ENCODE measurements at places on chromosomes 13 and 19.

DNA sequence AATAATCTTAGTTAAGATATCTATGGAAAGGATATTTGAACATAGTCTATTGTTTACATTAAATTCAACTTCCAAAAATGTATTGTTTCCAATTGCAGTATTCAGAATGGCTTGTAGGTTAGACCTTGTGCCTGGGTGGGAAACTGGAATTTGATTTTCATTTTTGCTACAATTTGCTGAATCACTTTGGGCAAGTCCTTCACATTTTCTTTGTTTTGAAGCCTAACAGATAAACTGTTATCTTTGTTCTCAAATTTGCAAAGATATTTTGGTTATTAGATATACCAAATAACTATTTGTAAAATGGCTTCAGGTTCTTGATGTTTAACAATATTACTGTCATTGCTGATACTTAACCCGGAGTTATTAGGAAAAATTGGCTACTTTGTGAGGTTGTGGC, 82.6 kb downstream of the WDFY2 start:
- no peak for DNase-seq

- DNase-seq = no peak
Observed at GRCh38 chr13:58187881-58188280, 556.3 kb downstream of the PCDH17 start.

GRCh38 chr19:57263244-57263741, 17.0 kb upstream of the ZNF460 start:
- DNase-seq = no peak

- DNase-seq = no peak
Observed at GRCh38 chr13:76516013-76516412, 370.2 kb downstream of the KCTD12 start.

DNA sequence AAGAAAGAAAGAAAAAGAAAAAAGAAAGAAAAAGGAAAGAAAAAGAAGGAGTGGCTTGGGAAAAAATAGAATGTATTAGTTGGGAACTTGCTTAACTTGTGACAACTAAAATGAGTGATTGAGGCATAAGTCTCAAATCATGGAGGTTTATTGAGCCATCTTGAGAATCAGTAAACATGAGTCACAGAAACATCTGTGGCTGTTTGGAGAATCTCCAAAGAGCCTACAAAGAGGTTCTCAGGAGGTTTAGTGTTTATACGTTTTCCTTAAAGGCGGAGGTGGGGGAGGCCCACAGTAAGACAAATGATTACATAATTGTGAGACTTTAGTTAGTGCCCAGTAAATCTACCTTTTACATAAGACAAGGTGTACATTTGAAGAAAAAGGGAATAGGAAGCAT, 38.6 kb downstream of the WDR87 start:
- no peak for DNase-seq

- DNase-seq = no peak
Observed at GRCh38 chr19:18649371-18650020, 12.7 kb downstream of the KLHL26 start.

DNA sequence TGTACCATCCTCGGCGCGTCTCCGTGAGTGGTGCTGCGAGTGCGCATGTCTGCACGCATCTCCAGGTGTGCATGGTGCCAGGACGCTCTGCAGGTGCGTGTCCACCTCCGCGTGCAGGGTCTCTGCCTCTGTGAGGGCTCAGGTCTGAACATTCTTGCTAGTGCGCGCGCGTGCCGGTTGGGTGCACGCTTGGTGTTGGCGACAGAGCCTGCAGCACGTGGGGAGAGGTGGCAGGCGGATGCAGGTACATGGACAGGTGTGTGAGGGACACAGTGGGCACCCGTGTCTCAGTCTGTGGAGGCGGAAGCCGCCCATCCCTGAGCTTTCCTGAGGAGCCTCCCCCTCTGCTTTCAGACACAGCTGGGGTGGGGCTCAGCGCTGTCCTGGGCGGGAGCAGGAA, 4.9 kb upstream of the OR10H2 start:
- no peak for DNase-seq

DNA sequence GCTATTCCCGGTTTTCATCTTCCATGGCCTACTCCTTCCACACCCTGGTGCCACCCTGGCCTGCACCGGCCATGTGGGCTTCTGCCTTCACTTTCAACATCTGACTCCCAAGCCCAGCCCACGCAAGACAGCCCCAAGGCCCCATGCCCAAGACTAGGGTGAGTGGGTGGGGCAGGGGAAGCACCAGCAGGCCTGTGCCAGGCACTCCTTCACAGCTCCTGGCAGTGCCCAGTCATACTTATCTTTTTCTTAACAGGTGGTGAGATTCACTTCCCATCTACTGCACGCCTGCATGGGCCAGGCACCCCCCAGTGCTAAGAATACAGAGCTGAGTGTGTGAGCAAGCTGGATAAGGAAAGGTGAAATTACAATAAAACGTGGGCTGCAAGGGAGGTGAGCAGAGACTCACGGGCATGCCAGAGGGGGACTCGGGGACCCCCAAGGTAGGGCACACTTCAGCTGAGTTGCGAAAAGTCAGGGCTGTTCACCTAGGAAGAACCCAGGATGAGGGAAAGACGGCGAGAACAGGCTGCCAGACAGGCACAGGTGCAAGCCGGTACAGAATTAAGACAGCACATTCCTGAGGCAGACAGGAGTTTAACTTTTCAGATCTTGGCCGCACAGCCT, 55.7 kb downstream of the COL4A1 start:
- no peak for DNase-seq

GRCh38 chr19:43743059-43743458, 11.7 kb downstream of the SMG9 start:
- DNase-seq = no peak

DNA sequence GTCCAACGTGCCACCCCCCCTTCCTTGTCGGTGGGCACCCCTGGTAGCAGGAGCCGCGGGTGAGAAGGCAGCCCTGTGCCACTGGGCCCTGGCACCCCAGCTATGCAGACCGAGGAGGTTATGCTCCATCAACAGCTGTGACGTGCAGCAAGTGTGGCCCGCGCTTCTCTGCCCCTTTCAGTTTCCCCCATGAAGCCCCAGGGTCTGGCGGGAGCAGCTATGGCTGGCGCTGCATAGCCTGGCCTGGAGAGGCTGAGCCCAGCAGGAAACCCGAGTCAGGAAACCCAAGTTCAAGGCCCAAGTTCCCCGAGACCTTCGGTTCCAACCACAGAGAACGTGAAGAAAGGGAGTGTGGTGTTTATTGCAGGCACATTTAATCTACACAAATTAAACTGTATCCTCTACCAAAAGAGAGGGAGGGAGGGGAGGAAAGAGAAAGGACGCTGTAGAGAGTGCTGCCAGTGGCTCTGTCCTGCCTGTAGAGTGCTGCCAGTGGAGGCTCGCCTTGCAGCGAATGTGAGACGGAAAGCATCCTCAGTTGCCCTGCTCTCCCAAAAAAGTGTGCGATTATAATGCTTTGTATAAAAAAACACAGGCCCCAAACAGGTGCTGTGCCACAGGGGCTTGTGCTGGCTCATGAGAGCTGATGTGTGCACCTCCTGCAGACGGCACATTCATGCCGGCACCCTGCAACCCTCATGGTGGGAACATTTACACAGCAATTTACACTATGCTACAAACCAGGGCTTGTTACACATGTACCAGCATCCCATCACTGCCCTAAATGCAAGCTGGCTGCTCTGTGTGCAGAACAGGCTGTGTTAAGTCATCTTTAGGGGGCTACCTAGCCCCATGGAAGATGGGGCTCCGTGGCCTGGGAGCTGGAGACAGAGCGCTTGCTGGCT, 16.3 kb downstream of the POP4 start:
- no peak for DNase-seq

GRCh38 chr19:5369962-5370367, 29.4 kb upstream of the PTPRS start:
- no peak for DNase-seq

DNA sequence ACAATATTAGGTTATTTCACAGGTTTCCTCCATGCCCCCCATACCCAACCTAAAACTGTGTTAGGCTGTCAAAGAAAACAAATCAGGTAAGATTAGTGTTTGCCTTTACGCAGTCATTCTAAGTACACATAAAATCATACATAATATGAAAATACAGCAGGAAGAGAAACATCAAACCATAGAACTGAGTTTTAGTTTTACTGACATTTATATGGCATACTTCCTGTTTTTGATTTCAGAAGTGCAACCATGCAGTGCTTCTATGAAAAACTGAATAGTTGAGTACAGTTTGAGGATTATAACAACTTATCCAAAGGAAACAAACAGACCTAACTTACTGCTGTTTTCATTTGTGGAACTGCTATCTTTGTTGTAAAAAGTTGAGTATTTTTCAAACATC, 91.3 kb downstream of the KCNRG start:
- no peak for DNase-seq

- no peak for DNase-seq
Observed at GRCh38 chr13:47216176-47216822, 319.4 kb upstream of the HTR2A start.

DNA sequence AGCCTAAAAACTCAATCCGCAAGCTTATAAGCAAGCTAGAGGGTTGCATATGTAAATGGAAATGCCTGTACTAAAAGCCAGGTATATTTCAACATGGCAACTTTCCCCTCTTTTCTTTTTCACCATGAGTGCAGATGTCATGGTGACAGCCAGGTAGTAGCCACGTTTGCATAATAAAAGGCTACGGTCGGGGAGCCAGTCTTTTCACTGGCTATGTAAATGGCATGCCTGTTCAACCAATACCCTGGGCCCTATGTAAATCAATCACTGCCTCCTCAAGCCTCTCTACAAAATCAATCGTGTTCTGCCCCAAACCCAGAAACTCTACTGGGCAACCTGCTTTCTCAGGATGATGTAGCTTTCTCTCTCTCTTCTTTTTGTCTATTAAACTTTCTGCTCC, 87.4 kb downstream of the ZNF100 start:
- no peak for DNase-seq

DNA sequence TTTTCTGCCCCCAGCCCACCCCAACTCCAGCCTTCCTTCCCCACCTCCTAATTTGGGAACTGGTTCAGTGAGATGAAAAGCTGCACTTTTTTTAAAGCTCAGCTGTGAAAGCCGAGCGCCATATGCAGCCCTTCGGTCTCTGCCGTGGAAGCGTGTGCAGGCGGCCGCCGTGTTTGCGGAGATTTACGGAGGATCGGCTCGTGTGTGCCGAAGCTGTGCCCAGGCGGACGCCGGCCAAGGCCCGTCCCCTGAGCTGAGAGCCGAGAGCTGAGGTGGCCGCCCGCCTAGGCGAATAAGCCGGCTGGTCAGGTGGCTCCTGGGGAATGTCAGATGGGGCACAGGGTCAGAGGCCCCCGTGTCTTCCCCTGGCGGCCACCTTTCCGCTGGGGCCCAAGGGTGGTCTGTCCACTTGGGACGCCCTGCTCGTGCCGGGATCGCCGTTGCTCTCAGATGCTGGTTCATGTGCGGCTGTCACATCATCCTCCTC, 78.7 kb downstream of the ZNF536 start:
- DNase-seq = no peak

GRCh38 chr19:51740356-51740755, 11.3 kb downstream of the FPR1 start:
- DNase-seq = no peak

DNA sequence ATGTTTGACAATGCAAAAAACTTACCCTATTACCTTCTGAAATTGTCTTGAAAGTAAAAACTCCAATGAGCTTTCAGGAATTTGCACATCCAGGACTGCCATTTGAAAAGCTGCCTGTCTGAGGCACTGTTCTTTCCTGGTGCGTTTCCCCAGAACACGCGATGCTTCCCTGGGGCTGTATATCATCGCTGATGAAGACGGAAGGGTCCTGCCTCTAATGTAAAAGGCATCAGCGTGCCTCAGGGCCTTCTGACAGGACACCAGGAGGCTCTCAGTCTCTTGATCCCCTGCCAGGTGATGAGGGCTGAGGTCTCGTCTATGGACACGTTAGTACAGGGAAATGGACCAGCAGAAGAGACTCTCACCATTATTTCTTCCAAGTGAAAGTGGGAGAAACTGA, 296.8 kb downstream of the EFNB2 start:
- DNase-seq = no peak

GRCh38 chr19:38741670-38742069, 2.6 kb downstream of the CAPN12 start:
- DNase-seq = no peak

DNA sequence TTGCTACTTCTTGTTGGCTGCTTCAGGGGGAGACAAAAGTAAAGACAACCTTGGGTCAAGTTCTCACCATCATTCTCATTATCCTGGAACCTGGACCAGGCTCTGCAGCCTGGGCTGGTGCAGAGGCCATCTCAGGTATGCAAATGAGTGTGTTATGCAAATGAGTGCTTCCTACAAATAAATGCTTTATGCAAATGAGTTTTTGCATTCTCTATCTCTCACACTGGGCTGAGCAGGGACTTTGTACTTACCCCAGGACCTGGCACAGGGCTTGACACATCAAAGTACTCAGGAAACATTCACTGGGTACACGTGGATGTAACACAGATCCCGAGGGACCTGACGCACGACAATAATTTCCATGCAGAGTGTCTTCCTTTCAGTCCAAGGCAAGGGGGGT, 103.0 kb downstream of the DNAJC15 start:
- no peak for DNase-seq

GRCh38 chr19:30227661-30228112, 144.5 kb upstream of the ZNF536 start:
- no peak for DNase-seq

GRCh38 chr19:35776102-35776788, 881 bp downstream of the ARHGAP33 start:
- no peak for DNase-seq

- no peak for DNase-seq
Observed at GRCh38 chr19:51735759-51736449, 12.1 kb upstream of the HAS1 start.

DNA sequence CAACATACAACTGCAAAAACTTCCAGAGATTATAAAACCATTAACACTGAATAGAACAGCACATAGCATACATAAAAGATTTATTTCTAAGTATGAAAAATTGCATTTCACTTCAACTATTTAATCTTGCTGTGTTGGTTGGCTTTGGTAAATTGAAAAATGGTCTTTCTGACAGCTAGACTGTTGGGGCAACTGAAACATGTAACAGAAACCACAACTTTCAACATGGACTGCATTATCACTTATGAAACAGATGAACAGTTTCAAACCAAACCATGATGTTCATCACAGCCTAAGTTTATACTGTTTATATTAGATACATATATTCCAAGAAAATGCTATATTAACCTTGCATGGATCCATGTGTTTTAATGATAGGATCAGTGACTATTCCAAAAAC, 324.1 kb upstream of the PCDH9 start:
- no peak for DNase-seq

- DNase-seq = no peak
Observed at GRCh38 chr19:517721-518597, 10.7 kb downstream of the TPGS1 start.
